ENCODE measurements at places on chromosomes 5 and 9.

GRCh38 chr9:136996361-136997292 is at the start of gene CLIC3:
CLIC3 (minus strand) TSS chr9:136996568; CDS start chr9:136996543, 25 bp downstream.
- no peak for ATAC-seq

- no peak for ATAC-seq
Measured at GRCh38 chr9:93346231-93347112, 105.0 kb upstream of the FAM120A start.

- ATAC-seq: no peak
Measured at GRCh38 chr5:68332080-68332451, 116.5 kb downstream of the PIK3R1 start.

GRCh38 chr5:59081693-59082092 is 498.8 kb downstream of the RAB3C start:
- ATAC-seq: no peak

GRCh38 chr5:41747301-41747700 is 122.9 kb downstream of the OXCT1 start:
- ATAC-seq: no peak

DNA sequence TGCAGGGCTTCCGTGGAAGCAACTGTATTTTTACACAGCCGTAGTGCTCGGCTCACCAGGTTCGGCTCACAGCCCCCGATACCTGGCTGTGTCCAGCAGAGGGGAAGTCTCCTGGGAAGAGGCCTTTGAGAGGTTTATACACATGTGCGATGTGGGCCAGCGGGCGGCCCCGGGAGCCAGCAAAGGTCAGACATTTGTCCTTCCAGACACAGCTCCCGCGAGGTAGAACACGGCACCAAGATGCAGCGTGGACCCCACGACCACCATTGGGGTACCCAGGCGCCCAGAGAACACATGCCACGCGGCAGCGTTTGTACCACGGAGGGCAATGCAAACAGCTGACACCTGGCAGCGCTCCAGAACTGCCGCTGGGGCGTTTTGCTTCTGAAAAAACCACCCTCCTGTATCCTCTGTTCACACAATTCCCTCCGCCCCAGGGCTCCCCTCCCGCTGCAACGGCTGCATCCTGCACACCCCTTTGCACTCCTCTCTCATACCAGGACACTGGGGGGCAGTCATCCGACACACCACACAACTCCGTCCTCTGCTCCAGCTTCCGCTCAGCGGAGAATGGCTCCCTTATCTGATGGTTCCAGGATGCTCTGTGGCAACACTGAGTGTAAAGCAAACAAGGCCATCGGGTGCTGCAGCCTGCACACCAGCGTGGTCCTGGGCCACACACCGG is 235.3 kb downstream of the SYK start:
- ATAC-seq: peak; percentile 56

DNA sequence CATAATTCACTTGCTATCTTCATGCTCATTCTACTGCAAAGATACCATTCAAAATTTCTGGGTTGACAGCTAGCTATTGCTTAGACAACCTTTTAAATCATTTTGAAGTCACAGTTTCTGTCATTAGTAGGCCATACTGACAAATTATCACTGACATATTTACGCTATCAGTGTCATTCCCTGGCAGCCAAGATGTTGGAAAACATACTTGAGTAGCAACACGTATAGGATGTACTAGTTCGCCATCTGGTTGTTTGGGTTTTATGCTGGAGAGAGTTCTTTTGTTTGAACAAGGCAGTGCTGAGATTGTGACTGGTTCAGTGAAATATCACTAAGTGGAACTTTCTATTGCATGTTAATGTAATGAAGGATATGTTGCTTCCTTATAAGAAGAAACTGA is 621.9 kb downstream of the DTWD2 start:
- no peak for ATAC-seq

- no peak for ATAC-seq
Measured at GRCh38 chr5:143215690-143216089, 187.8 kb downstream of the NR3C1 start.

GRCh38 chr5:108983461-108984092 is 235.9 kb downstream of the FER start:
- no peak for ATAC-seq

GRCh38 chr5:58548068-58548467 is 34.8 kb upstream of the RAB3C start:
- no peak for ATAC-seq

- ATAC-seq: no peak
Measured at GRCh38 chr9:80811003-80811402, 878.3 kb downstream of the TLE1 start.

DNA sequence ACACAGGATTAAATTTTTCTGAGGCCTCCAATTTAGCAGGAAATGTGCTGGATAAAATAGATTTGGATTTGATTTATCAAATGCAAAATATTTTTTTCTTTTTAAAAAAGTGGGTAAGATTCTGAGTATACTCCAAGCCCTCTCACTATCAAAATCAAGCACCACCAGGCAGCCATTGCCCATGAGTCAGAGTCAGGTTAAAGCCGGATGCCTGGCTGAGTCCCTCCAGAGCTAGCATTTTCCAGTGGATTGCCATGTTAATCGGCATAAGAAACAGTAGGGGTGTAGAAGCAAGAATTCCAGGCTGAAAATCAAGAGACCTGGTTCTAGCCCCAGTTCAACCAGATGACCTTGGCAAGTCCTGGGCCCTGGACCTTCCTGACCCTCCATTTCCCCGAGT is 85.3 kb downstream of the FAM114A2 start:
- ATAC-seq: no peak

DNA sequence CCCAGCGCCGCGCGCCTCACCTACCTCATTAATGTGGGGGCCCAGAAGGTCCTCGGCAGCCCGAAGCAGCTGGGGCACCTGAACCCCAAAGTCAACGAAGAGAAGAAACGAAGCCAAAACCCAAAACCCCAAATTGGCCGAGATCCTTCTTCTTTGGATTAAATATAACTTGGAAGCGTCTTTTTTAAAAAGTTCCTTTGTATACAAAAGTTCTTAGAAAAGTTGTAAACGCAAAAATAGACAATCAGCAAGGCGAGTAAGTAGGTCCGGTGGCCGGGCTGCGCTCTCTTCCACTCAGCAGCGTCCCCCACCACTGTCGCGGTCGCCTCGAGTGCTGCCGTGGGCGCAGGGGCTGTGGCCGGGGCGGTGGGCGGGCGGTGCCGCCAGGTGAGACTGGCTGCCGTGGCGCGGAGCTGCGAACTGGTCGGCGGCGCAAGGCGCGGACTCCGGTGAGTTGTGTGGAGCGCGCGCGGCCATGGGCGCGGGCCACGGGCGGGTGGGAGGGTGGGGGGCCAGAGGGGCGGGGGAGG is 360 bp downstream of the KLF4 start:
- ATAC-seq: no peak

DNA sequence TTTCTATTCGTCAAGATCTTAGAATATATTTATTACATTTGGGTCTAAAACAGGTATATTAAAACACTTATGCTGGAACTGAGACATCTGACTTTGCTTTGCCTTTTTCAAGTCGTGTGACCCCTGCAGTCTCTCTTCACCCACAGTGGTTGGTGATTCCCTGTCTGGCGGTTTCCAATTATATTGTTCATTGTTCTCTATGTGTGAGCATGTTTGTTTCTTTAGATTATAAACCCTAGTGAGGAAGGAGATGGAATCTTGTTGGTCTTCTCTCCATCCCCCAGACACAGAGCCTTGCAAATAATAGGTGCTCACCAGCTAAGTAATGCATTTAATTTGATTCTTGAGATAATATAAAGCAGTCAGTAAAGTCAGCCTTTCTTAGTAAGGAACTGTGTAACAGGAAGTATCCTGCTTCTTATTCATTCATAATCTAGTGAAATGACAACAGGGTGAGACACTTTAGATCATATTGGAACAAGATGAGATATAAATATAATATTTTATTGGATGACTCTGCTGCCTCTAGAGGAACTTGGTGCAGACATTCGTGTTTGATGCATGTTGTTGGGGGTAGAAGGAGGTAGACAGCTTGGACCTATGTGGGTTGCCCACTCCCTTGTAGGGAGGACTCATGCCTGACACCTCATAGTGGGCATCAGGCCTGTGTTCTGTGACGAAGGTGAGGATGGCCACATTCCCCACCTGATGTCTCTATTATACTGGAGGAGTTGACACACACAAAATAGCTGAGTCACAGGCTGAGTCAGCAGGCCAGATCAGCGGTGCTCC is 88.1 kb downstream of the FGF1 start:
- ATAC-seq: peak; percentile 80

- ATAC-seq: no peak
Measured at GRCh38 chr5:178323541-178323865, 90.9 kb upstream of the PHYKPL start.

GRCh38 chr5:102624405-102624804 is 125.6 kb upstream of the SLCO6A1 start:
- no peak for ATAC-seq

DNA sequence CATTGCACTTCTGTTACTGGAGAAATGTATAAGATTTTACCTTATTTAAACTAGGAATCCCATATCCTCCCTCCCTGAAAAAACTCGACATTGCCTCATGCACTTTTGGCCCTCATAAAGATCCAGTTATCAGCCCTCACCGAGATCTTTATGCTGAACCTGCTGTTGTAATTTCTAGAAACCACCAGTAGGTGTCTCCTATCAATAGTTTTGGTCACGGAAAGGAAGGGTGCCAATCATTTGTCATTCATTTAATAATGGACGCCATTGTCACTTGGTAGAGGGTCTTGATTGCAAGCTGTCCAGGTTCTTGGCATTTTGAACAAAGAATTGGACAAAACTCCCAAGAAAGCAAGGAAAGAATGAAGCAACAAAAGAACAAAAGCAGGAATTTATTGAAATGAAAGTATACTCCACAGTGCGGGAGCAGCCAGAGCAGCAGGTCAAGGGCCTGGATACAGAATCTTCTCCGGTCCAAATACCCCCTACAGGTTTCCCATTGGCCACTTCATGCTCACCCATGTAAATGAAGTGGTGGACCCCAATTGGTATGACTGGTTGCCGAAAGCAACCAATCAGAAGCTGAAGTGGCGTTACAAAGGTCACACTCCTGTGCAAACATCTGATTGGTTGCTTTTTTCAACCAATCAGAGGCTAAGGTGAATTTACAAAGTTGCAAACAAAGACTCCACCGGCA is 524.3 kb downstream of the PSAT1 start:
- ATAC-seq: no peak

DNA sequence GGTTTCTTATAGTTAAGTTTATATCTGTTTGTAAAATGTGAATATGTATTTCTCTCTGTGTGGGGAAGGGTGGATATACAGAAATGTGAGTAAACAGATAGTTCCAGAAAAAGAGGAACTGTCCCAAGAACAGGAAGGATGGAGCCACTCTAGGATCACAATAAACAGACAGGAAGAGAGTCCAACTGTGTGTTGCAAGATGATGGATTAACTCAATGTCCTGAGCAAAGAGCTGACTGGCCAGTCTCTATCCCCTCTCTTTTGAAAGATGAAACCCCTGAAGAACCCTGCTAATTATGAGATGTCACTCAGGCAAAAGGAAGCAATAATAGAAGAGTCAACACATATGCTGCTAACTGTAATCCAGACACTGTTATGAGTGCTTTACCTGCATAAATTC is 202.7 kb downstream of the SEMA6A start:
- no peak for ATAC-seq

GRCh38 chr5:15850536-15850935 is 329.1 kb downstream of the MARCHF11 start:
- no peak for ATAC-seq

- no peak for ATAC-seq
Measured at GRCh38 chr5:149317281-149318048, 27.8 kb upstream of the GRPEL2 start.

- ATAC-seq: no peak
Measured at GRCh38 chr9:107907715-107908114, 418.1 kb upstream of the KLF4 start.

DNA sequence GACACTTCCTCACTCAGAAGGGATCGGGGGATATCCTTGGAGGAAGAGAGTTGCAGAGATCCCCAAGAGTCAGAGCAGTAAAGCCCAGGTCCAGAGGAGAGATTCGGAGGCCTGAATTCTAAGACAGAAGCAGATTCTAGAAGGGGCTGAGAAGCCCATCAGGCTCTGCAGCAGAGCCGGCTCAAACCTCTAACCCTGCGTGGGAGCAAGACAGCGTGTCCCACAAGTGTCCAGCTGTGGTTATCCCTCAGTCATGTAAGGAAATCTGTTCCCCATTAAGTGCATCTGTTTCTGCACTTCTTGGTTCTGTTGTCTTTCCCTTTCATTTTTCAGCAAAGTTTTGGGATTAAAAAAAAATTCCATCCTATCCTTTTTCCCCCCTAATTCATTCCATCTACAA is 4.8 kb upstream of the DIAPH1 start:
- no peak for ATAC-seq

- ATAC-seq: no peak
Measured at GRCh38 chr5:83406906-83407305, 64.6 kb upstream of the VCAN start.

- no peak for ATAC-seq
Measured at GRCh38 chr5:121725450-121725849, 126.2 kb upstream of the FTMT start.

DNA sequence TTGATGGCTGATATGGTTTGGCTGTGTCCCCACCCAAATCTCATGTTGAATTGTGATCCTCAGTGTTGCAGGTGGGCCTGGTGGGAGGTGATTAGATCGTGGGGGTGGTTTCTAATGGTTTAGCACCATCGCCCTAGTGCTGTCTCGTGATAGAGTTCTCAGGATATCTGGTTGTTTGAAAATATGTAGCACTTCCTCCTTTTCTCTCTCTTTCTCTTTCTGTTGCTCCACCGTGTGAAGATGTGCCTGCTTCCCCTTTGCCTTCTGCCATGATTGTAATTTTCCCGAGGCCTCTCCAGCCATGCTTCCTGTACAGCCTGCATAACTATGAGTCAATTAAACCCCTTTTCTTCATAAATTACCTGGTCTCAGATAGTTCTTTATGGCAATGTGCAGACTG is 111.6 kb downstream of the SREK1 start:
- ATAC-seq: no peak

DNA sequence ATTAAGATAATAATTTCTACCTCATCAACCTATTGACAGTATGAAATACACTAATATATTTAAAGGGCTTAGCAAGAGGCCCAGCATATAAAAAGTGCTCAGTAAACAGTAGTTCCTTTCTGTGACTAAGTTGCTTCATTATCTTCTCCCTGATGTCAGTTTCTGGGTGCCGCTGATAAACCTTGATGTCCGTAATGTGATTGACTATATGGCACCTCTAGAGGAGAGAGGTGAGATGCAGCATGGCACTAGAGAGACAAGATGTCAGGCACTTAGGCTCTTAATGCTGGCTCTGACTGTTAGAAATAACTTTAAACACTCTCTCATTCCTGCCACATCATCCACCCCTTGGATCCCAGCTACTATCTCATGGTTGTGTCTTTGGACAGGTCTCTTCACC is 455.9 kb upstream of the KLF4 start:
- no peak for ATAC-seq

DNA sequence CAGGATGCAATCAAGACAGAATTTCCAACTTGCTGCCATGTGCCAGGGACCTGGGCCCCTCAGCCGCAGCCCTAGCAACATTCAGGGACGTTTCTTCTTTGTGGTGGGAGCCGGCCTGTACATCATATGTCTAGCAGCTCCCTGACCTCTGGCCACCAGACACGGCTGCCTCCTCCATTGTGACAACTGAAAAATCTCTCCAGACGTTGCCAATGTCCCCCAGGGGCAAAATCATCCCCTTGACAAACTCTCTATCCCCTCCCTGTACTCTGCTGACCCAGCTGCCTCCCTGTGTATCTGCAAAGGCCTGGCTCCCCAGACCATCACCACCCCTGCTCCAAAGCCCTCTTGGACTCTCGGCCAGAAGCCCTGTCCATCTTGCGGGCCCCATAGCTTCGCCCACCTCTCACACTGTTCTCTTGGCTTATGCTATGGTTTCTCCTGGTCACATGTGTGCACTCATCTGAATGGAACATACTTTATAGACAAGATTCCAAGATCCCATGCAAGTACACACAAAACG is 40.8 kb downstream of the BICD2 start:
- no peak for ATAC-seq

GRCh38 chr5:93601071-93601801 is 18.2 kb downstream of the NR2F1 start:
- no peak for ATAC-seq

All from activated CD4-positive, CD25-positive, alpha-beta regulatory T cell treated with anti-CD3 and anti-CD28 coated beads, Interleukin-2, amount 50 U/mL, for 24 hours (primary cell).